ENCODE measurements at places on chromosomes 2 and 18.

DNA sequence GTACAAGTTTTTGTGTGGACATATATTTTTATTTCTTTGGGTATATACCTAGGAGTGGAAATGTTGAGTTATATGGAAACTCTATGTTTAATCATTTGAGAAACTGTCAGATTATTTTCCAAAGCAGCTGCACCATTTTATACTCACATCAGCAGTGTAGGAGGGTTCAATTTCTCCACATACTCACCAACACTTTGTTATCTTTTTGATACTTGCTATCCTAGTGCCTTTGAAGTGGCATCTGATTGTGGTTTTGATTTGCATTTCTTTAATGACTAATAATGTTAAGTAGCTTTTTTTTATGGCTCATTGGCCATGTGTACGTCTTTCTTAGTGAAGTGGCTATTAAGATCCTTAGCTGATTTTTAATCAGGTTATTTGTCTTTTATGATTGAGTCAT, 64.7 kb upstream of the SLC8A1 start:
- DNase-seq: no peak

DNA sequence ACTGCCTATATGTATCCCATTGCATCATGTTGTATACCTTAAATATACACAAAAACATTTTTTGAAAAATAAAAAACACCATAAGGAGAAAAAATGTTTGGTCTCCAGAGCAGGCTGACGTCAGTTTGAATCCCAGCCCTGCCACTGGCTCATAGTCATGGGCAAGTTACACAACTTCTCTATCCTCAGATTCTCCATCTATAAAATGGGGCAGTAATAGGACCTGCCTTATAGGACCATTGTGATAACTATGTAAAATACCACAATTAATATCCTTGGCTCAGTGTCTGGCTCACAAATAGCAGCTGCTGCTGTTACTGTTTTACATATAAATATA, 135.6 kb downstream of the SMAD7 start:
- no peak for DNase-seq

GRCh38 chr18:28999726-29000125, 822.8 kb upstream of the CDH2 start:
- no peak for DNase-seq

- DNase-seq: no peak
These were observed 66.6 kb upstream of the EML6 start for GRCh38 chr2:54656863-54657262.

- no peak for DNase-seq
These were observed 113.4 kb downstream of the GORASP2 start for GRCh38 chr2:171042253-171042969.

- no peak for DNase-seq
These were observed 123.5 kb downstream of the OSBPL6 start for GRCh38 chr2:178317811-178318210.

GRCh38 chr2:233165895-233166661, 85.4 kb upstream of the ATG16L1 start:
- peak; percentile 50 for DNase-seq
